DMS79 treated with DMSO at 0.1 percent for 48 hours (cell line): ENCODE measurements at places on chromosomes 6 and 20.
A peak's percentile ranks its signal among the peaks of the same experiment; 100 is the strongest.

DNA sequence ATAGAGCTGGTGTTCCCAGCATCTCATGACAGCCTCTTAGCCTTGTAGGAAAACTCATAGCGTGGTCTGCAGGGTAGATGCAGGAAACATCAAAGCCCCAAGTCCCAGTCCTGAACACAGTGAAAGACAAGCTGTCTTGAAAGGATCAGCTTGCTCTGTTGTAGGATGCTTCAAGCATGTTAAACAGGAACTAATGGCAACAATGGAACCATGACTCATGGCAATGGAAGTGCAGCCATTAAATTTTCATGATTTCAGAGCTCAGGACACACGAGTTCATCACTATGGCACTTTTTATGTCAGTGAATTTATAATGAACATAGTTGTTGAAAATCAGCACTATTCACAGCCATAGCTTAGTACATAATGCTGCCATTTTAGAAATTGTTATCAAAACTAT lies 367.7 kb downstream of the KIF16B start:
- no peak for DNase-seq

DNA sequence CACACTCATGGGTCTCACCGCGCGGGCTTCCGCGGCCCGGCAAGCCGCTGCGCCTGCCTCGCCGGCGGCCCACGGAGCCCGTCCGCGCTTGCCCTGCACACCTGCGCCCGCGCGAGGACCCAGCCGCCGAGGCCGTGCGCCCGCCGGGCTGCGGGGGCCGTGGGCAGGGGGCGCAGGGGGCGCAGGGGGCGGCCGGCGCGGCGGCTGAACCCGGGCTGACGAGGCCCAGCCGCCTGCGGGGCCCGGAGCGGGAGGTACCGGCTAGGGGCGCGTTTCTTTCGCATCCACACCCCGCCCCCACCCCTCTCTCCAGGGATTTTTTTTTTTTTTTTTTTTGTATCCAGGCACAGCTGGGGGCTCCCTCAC lies 43.8 kb upstream of the OSTM1 start:
- no peak for DNase-seq

- DNase-seq: no peak
Observed at GRCh38 chr6:14386668-14387067, 269.1 kb downstream of the CD83 start.

DNA sequence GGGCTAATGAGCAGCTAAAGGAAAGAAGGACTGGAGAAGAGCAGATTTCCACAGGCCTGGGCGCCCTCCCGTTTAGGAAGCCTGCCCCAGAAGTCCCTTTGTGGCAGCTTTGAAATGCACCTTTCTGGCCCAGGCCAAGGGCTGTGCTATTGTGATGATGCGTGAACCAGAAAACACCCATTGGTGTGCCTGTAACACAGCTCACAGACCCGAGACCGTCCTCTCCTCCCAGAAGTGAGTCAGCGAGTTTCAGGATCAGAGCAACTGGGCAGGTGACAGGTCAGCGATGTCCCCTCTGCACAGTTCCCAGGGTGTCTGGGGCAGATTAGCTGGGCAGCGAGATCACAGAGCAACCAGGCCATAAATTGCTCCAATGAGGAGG lies 71.9 kb upstream of the SULF2 start:
- no peak for DNase-seq

- DNase-seq: no peak
Observed at GRCh38 chr20:59571151-59571550, 33.2 kb upstream of the PHACTR3 start.

DNA sequence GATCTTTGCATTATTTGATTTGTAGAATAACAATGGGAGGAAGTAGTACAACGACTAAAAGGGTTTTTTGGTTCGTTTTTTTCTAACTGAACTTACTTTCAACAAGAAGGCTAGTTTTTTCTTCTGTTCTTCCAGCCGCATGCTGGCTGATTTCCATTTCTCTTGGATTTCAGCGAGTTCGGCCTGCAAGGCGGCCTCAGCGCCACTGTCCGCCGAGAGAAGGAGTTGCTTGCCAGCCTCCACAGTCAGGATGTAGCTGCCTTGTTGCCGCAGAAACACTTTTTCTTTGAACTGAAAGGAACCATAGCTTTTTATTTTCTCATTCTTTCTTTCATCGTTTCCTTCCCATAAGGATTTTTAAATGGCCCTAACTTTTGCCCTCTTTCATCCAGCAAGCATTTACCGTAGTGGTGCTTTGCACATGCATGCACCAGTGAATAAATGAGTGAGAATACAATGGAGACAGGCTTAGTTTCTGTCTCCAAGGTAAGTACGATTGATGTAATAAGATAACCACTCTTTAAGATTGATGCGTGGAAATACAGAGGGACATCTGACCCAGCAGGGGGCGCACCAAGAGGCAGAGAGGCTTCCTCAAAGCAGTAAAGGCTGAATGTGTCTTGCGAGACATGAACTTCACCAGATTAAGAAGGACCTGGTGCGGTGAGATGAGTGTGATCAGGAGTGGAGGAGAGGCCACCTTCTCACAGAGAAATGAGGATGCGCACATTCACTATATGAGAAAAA lies 398.8 kb downstream of the ESR1 start:
- no peak for DNase-seq

DNA sequence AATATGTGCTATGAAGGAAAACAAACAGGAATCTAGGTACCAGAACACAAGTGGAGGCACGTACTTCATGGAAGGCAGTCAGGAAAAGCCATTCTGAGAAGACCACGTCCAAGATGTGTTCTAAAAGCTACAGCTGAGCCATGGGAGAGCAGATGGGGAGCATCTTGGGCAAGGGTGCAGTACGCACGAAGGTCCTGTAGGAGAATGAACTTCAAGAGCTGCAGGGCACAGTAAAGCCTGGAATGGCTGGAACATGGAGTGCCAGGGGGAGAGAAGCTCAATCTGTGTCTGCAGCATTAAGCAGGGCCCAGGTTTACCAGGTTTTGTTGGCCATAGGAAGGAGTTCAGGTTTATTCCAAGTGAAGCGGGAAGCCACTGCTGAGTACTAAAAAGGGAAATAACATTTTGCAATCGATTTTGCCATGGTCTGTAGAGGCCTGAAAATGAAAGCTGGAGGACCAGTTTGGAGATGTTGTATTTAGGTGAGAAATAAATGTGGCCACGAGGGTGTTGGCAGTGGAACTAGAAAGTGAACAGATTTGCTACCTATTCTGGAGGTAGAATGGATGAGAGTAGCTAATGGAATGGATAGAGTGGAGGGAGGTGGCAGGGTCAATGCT lies 29.9 kb downstream of the ADTRP start:
- no peak for DNase-seq

GRCh38 chr20:62352402-62353288 lies 14.5 kb downstream of the LAMA5 start:
- DNase-seq: peak; percentile 79
